Suppressor macrophage treated with lipopolysaccharide for 4 hours (primary cell): ENCODE measurements at places on chromosomes 12 and 14.

DNA sequence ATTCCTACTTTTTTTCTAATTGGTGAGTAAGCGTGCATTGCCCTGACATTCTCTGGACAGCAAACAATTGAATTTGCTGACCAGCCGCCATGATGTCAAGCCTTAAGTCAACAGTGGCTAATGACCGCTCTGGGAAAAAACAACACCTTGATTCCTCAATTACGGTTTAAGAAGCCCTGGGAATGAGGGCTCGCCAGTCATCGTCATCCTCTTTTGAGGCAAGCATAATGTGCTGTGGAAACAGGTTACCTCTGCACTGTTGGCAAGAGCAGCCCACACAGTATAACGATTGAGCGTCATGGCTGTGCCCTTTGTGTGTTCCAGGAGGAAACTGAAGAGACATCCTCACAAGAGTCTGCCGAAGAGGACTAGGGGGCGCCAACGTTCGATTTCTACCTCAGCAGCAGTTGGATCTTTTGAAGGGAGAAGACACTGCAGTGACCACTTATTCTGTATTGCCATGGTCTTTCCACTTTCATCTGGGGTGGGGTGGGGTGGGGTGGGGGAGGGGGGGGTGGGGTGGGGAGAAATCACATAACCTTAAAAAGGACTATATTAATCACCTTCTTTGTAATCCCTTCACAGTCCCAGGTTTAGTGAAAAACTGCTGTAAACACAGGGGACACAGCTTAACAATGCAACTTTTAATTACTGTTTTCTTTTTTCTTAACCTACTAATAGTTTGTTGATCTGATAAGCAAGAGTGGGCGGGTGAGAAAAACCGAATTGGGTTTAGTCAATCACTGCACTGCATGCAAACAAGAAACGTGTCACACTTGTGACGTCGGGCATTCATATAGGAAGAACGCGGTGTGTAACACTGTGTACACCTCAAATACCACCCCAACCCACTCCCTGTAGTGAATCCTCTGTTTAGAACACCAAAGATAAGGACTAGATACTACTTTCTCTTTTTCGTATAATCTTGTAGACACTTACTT, 138.9 kb downstream of the HMGA2 start:
- DNase-seq = peak; percentile 30

DNA sequence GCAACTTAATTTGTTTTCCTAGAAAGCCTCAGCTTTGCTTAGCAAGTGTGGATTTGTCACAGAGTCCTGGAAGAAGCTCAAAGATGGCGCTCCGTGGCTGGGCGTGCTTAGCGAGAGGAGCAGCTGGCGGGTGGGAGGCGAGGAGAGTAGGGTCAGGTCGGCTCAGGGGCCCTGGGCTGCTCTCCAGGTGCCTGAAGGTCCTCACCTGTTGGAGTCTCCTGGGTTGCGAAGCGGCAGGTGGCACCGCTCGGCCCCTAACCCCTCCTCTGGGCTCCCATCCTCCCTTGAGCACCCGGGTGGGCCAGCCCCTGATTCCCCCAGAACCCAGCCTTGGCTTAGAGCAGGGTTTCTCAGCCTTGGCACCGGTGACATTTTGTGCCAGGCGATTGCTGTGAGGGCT, 25.1 kb downstream of the LRTM2 start:
- DNase-seq = no peak

DNA sequence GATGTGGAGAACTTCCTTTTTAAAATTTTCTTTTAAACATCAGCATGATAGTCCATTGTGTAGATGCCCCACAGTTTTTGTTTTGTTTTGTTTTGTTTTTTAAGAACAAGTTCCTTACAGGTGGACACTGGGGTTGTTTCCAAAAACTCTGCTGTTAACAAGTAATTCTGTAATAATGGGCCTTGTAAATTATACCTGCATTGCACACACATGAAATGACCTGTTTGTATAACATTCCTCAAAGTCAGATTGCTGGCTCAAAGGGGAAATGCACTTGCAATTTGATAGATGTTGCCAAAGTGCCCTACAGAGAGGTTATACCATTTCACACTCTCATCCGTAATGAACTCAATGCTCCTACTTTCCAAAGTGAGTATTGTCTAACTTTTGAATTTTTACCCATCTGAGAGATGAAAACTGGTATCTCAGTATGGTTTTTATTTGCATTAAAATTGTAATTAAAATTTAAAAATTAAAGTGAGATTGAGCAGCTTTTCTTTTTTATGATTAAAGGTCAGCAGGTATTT, 89.2 kb downstream of the SPPL3 start:
- no peak for DNase-seq

- DNase-seq = no peak
Observed at GRCh38 chr14:74249433-74250375, 10.5 kb downstream of the VSX2 start.

DNA sequence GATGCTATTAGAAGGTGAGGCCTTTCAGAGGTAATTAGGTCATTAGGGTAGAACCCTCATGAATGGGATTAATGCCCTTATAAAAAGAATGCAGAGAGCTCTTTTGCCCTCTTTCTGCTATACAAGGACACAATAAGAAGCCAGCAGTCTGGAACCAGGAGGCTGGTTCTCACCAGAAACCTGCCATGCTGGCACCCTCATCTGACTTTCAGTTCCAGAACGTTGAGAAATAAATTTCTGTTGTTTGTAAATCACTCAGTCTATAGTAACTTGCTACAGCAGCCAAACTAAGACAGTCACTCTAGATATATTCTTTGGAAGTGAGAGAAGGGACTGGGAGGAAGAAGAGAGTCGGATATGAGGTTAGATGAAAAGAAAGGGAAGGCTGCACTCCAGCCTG, 125.0 kb upstream of the MYF6 start:
- DNase-seq = no peak
